ENCODE measurements at places on chromosomes 12 and 14.

GRCh38 chr14:101361451-101362433 lies 199.6 kb upstream of the DIO3 start:
- no peak for DNase-seq

- no peak for DNase-seq
Observed at GRCh38 chr12:38124247-38125012, 192.1 kb upstream of the ALG10B start.

DNA sequence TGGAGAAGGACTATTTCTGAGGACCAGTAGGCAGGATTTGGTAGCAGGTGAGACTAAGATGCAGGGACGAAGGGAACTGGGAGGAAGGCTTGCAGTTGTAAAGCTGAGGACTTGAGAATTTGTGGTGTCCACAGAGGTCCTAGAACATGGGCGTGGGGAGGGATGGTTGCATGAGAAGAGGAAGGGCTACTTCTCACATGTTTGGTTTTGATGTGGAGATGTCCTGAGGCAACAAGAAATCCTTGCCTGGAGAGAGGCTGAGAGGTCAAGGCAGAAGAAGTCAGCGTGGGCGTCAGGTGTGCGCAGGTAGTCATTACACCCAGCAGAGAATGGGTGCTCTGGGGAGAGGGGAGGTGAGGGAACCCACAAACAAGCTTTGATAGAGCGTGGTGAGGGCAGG lies 5.7 kb upstream of the RABGGTA start:
- DNase-seq = no peak

GRCh38 chr12:57887631-57888408 lies 41.3 kb upstream of the CTDSP2 start:
- DNase-seq = peak; percentile 61

DNA sequence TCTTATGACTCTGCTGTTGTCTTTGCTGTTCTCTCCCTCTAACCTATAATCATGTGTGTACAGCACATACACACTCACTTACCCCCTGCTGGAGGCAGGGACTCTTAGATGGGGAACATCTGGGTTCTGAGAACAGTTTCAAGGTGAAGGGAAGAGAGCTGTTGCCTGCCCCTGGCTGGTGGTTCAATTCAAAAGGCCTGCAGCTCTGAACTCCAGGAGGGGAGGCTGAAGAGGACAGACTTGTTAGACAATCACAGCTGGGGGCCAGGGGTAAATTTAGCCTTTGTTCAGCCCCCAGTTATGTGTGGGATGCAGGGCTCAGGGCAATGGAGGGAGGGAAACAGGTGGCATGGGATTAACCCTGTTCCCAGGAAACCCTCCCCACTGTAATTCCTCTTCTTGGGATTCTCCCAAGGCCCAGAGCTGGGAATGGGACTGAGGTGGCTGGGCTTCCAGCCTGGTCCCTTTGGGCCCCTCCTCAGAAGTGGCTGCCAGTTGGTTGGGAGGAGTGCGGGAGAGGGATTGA lies 1.9 kb downstream of the MYL6B start:
- no peak for DNase-seq

GRCh38 chr12:107894589-107894988 lies 120.1 kb downstream of the ASCL4 start:
- DNase-seq = no peak

GRCh38 chr12:123490089-123490488 lies 32.1 kb downstream of the SNRNP35 start:
- no peak for DNase-seq

DNA sequence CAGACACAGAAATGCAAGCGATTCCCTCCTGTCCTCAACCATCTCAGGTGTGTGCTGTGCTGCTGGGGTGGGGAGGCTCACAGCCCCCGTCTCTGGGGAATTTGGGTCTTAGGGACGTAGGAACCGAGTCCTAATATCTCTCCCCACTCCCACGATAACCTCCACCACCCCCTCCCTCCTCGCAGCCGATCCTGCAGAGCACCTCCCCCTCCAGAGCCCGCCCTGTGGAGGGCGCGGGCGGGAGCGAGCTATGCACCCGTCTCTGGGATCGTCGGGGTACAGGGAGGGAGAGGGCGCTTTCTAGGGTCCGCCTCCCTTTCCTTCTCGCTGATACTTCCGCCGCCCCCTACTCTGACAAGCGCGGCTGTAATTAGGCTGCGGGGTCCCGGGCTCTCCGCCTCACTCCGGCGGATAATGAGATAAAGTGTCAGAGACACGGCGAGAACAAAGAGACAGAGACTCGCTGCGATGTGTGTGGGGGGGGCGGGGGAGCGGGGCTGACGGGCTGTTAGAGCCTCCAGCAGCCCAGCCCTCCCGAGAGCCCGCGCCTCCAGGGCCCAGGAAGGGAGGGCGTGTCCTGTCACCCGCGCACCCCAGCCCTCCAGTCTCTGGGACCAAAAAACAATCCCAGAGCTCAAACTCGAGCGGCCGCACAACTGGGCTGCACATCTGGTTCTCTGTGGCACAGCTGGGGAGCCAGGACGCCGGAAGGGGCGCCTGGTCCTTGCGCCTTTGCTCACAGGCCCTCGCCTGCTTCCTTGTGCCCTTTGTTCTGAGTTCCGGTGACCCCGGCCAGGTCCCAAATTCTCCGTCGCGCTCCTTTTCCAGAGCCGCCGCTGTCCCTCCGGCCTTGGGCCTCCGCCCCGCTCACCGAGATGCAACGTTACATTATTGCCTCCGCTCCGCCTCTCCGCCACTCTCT lies 8.7 kb downstream of the SHMT2 start:
- no peak for DNase-seq

- peak; percentile 94 for DNase-seq
Observed at GRCh38 chr12:69239352-69239921, at the start of gene CPSF6. Gene CPSF6, plus strand, starts transcription at chr12:69239569. Its CDS starts 78 bp downstream, at chr12:69239647.

GRCh38 chr12:13195250-13195649 lies 1.3 kb upstream of the EMP1 start:
- no peak for DNase-seq

GRCh38 chr12:119989731-119990381 lies 820 bp downstream of the BICDL1 start:
- DNase-seq = peak; percentile 70

- DNase-seq = no peak
Observed at GRCh38 chr12:62692884-62693283, 226.3 kb downstream of the MON2 start.

DNA sequence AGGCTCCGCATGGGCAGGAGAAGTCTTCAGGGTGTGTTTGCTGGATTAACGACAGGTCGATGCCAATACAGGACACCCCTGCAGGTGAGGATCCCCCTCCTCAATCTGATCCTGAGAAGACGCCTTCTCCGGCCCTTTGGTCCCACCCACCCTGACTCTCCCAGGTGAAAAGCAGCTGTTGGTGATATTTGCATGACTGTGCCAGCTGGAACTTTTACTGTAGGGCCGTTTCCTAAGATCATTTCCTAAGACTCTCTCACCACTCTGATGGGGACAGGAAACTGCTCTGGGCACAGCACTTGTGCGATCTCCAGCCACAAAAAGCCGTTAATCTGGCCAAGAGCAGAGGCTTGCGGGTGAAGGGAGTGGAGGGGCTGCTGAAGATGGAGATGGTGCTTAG lies 16.8 kb upstream of the EIF5 start:
- DNase-seq = no peak

DNA sequence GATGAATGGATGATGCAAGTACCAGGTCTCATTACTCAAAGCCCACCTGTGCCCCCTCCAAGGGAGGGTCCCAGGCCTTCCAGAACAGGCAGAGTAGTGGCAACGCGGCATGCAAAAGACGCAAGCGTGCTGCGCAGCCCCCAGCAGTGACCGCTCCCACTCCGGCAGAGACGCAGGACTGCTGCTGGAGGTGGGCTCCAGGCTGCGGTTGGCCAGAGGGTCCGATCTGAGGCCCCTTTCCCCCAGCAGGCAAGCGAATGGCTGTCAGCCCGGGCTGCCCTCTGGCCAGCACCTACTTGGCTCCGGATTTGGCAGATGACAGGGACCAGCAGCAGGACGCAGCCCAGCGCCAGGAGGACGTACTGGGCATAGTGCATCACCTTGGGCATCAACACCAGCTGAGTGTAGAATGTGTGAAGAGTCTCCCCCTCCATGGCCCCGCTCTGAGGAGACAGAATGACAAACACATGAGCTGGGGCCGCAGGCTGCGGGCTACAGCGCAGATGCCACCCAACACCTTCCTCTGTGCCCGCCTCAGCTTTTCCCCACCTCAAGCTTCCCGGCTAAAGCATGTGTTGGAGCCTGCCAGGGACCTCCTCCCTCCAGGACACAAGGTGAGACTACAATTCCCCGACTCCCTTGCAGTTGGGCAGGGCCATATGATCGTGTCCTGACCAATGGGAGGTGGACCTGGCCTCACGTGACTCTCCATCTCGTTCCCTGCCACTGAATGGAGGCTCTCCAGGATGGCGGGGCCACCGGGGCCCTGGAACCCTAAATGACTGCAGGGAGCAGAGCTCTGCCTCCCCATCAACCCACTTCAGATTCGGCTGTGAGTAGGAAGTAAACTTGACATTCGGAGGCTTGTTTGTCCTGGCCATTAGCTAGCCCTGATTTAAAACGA lies 77.4 kb downstream of the SCARB1 start:
- peak; percentile 89 for DNase-seq

DNA sequence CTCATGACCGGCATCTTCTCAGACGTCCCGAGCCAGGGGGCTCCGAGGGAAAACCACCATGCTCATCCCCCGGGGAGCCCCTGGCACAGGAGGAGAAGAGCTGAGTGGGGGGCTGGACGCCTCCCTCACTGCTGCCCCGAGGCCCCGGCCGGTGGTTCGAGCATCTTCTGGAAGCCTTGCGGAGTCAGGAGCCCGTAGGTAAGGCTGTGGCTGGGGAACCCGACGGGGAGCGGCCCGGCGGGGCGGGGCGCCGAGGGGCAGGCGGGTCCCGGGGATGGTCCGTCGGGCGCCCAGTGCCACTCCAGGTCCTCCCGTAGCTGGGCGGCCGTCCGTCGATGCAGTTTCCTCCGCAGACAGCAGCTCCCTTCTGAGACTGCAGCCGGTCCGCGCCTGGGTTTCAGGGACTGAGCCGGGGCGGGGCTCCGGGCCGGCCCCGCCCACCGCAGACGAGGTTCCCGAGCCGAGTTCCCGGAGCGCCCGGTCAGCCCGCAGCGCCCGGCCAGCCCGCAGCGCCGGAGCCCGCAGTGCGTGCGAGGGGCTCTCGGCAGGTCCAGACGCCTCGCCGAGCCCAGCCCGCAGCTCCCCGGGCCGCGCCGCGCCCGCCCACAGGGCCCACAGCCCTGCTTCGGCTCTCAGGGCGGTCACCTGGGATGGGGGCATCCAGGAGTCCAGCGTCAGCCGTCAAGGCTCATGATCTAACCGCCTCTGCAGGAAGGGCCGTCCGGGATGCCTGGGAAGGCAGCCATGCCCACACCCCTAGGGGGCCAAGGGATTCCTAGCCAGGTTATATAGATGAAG lies at the start of gene PGF:
Gene PGF (minus strand): TSS at position 369 of the 798 bp plus-strand sequence. CDS start 355 bp downstream, at position 14.
- peak; percentile 50 for DNase-seq

GRCh38 chr12:19042221-19042620 lies 87.3 kb upstream of the PLEKHA5 start:
- DNase-seq = no peak

- no peak for DNase-seq
Observed at GRCh38 chr12:124756760-124757159, 106.9 kb downstream of the SCARB1 start.

DNA sequence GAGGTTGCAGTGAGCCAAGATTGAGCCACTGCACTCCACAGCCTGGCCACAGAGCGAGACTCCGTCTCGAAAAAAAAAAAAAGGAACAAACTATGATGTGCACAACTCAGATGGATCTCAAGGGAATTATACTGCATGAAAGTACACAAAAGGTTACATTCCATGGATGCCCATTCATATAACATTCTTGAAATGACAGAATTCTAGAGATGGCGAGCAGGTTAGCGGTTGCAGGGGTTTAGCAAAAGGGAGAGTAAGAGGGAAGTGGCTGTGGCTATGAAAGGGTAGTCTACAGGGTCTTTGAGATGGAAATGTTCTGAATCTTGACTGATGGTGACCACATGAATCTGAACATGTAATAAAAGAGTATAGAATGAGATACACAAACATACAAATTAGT lies 49.7 kb downstream of the CKB start:
- DNase-seq = no peak

GRCh38 chr12:93970900-93971688 lies 177.3 kb upstream of the PLXNC1 start:
- no peak for DNase-seq

DNA sequence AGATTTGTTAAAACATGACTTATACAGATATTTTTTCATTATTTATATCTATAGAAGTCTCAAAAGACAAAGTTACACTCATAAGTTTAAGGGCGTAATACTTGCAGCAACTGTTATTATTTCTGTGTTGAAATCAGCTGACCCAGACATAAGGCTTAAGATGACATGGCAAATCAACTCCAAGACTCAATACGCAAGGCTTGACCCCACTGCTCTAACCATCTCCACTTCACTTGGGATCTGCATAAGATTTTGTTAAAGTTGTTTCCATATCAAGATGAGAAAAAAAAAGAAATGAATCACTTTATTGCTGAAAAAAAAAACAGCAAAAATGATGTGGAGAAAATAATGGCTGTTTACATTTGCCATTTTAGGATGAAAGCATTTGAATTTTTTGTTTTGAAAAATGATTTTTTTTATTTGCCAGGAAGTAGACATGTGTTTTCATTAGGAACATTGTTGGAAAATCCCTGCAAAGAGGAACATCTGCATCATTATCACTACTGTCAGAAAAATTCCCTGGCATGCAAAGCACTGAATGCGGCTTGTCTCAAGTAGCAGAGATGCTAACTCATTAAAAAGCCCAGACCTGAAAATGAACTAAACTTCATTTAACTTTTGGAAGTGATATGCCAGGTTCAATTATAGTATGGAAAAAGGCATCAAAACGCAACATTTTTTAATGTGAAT lies 73.5 kb downstream of the LIN7A start:
- DNase-seq = no peak

DNA sequence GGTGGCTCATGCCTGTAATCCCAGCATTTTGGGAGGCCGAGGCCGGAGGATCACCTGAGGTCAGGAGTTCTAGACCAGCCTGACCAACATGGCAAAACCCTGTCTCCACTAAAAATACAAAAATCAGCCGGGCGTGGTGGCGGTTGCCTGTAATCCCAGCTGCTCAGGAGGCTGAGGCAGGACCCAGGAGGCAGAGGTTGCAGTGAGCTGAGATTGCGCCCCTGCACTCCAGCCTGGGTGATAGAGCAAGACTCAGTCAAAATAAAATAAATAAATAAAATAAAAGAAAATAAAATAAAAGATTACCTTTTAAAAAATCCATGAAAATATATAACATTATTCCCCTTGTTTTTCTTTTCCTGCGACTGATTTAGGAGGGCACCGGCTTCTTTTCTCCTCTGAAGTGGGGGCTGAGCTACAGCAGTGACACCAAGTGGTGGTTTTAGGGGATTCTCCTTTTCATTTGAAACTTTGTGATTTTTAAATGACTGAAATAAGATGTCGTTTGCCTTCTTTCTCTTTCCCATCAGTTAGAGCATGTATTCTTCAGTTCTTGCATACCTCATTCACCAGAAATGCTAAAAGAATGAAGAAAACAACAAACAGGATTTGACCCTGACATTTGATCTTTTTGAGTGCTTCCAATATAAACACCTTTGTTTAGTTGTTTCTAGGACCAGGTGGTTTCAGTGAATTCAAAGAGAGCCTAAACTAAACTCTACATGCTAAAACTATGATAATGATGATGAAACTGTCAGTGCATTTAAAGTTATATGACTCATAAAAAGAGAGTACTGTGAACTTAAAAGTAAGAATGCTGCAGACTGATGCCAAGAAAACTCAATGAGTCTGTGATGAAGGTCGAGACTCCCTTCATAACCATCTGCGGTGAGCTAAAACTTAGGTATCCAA lies 22.6 kb upstream of the PKP2 start:
- no peak for DNase-seq

GRCh38 chr12:3507361-3507760 lies 16.4 kb downstream of the PRMT8 start:
- DNase-seq = no peak

Measured in prostate gland (tissue), 2 donors.